Bronchial epithelial cell (primary cell): ENCODE measurements at places on chromosomes 12 and 14.

DNA sequence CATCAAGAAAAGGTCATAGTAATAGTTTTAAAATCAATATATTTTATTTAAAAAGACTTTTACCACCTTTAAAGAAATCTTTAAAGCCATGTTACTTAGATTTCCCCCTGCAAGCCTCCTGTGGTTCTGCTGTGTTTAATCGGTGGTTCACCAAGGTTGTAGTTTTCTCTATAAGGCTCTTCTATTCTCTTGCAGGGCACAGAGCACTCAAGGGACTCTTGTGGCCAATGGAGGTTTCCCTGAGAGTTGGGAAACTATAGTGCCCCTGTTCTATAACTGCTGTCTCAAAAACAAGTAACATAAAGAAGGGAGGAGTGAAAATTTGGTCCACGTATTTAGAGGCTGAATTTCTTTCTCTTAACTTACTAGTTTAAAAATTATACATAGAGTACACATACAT is 25.0 kb downstream of the DACT1 start:
- DNase-seq = no peak

GRCh38 chr12:41932470-41932991 is 212.1 kb downstream of the GXYLT1 start:
- DNase-seq = no peak

DNA sequence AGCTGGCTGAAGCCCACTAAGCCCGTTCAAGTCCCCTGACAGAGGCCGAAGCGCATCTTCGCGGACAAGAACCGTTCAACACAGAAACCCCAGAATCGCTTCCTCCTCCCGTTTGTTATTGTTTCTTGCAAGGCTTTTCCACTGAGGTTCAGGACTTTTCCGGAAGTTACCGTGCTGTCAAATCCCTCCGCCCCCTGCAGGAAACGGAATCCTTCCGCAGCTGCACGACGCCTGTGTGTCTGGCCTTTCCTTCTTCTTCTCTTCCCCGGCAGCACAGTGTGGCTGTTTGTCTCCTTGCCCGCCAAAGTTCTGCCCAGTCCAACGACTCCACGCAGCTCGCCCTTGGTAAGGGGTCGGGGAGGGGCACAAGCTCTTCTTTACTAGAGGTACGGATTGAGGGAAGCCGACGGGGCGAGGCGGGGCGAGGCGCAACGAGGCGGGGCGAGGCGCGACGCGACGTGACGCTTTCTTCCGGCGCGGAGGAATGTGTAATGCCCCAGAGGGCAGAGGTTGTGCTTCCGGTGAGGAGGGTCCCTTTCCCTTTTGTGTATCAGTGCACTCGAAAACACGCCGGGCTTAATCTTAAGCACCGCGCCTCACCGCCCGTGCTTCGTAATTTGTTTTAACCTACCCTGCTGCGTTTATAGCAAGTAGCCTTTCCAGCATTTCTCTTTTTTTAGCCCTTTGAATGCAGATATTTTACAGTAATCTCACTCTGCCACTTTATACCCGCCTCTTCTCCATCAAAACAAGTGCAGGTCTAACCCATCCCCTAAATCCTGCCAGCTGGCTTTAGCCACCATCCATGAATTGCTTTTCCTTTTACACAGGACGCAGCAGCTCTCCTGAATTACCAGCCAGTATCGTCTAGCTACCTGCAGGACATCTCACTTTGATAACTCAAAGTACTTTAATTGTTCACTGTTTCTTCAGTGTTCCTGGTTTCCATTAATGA is at the start of gene KDM5A:
Gene KDM5A (minus strand): TSS at position 179 of the 955 bp plus-strand sequence. CDS start 229 bp downstream, outside the sequence.
- DNase-seq = peak; percentile 75

GRCh38 chr14:100416921-100417860 is 94.1 kb downstream of the SLC25A47 start:
- DNase-seq = peak; percentile 87

DNA sequence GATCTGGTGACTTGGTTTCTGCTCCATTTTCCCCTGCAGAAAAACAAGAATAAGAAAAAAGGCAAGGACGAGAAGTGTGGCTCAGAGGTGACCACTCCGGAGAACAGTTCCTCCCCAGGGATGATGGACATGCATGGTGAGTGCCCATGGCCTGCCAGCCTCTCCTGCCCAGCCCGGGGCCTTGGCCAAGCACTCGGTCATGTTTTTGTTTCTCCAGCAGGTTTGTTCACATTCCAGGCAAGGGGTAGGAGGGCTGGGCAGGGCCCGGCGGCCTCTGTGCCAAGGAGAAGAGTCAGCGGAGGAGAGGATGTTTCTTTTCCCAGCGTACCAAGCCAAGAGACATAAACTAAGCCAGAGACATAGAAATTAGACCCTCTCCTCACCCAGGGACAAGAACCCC is 13.6 kb downstream of the BCL7A start:
- peak; percentile 70 for DNase-seq

DNA sequence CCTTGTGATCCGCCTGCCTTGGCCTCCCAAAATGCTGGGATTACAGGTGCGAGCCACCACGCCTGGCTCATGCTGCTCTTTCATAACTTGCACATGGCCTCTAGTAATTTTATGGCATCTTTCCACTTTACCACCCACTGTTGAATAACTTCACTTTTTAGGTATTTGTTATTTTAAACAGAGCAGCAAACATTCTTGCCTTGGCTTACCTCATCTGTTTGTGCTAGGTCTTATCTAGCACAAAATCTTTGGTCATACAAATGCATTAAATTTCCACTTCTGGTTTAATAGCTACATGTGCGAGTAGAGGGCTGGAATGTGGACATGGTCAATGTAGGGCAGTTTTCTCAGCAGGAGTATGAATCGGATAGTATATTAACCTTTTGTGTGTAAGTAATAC is 38.8 kb upstream of the ATF7IP start:
- no peak for DNase-seq

GRCh38 chr12:106205208-106206069 is 42.4 kb downstream of the CKAP4 start:
- DNase-seq = peak; percentile 18

DNA sequence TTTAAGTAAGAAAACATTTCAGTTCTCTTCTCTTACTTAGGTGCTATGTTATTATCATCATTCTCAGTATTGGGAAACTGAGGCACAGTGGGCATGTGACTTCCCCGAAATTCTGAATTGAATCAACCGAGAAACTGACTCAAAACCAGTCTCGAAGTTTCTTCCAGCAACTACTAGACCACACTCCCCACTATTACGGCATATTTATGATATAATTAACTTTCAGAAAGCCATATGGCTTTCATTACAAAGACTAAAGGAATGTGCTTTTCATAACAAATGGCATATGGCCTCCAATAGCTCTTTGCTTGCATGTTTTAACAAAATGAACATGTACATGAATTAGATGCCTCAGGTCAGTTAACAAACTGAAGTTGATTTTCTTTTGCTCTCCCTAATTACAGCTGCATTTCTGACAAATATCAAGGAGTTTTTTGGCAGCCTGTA is 182.9 kb upstream of the SLC38A2 start:
- DNase-seq = peak; percentile 84

DNA sequence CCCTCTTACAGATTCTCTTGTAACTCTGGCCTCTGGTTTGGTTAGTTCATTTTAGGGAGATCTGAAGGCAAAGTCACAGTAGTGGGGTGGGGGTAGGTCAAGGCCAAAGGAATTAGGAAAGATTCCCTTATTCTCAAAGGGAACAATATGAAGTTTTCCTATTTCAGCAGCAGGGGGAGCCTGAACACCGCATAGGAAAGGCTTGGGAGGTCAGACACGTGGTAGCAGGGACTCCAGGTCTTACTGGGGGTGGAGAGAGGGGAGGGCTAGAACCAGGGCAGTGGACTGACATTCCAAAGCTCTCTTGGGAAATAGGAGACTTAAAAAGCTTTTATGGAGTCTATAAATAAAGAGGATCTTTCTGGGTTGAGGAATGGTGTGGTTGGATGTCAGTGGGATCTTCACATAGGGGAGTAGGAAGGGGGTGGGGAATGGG is 1.3 kb downstream of the ZC3H10 start:
- DNase-seq = peak; percentile 80

DNA sequence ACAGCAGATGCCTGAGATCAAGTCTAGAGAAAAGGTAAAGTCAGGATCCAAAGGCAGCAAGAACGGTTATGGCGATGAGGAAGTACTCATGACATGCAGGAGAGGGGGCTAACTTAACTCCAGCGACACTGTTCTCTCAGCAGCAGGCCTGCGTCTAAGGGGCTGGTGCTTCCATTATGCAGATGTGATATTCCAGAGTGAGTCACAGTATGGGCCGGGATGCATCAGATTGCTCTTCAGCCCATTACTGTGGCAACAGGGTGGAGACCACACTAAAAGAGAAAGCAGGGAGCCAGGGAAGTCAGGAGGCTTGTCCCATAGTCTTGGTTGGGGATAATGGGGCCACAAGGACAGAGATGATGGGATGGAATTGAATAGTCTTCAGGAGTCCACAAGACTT is 151.8 kb upstream of the NTF3 start:
- DNase-seq = no peak

GRCh38 chr12:76698966-76699365 is 64.9 kb upstream of the ZDHHC17 start:
- DNase-seq = no peak

GRCh38 chr12:30095511-30095910 is 311.8 kb upstream of the TMTC1 start:
- no peak for DNase-seq

- no peak for DNase-seq
Observed at GRCh38 chr12:106586803-106587684, 4.2 kb downstream of the RFX4 start.

DNA sequence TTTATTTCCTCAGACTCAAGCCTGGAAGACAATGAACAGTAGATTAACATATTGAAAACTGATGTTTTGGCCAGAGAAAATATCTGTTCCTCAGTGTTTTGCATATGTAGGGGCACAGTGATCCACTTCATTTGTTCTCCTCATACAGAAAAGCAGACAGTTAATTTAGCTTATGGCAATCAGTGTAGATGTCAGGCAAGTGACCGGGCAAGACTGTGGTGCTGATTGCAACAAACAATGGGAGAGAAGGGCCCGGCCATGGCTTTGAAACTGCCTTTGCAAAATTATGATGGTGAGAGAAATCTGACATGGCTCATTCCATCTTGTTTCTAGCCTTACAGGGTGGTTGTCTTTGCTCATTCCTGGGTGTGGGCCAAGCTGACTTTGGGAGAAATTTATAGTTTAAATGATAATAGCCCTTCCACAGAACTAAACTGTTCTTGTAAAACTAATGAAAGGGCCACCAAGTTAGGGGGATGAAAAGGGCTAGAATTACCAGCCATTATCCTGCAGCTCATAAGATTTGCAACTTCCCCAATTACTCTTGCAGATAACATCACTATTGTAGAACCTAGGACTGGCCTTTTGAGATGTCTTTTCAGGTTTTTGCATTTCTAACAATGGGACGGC is 220.3 kb downstream of the KTN1 start:
- no peak for DNase-seq

DNA sequence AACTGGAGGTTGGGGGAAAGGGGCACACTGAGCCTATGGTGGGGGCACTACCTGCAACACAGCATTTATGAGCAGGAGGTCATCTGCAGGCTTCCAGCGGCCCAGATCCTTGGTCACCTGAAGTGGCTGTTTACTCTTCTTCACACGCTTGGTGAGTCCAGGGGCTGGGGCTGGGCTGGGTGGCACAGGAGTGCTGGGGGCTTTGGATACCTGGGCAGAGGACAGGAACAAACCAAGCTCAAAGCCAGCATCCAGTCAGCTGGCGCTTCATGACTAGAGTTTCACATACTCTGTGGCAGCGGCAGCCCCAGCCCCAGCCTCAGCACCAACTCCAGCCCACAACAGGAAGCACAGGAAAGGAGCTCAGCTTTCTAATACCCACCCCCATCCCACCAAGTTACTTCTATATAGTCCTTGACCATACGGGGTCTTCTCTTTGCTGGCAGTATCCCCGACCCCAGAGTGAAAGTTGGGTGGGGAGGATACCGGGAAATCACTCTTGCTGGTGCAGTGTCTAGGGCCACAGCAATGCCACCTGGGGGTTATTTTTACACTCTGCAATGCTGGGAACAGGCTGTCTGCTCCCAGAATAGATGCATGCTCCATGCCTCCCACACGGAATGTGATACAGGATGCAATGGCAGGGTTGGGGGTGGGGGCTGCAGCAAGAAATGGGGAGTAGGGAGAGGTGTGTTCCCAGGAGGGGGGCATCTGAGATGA is 3.1 kb downstream of the MCRS1 start:
- DNase-seq = no peak

DNA sequence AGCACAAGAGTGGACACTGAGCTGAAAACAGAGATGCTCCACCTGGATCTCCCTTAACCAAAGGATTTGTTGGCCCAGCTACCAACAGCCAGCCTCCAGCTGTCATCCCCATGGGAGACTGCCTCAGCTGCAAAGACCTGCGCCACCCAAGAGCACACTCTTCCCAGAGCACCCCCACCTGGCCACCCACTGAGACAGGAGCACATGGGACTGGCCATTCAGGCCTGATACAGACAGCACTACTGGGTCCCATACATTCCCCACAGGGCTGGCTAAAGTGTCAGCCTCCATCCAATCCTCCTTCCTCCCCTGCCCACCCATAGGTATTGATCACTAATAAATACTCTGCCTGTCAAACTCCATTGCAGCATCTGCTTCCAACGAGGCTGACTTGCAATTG is 241.5 kb downstream of the BCL11B start:
- no peak for DNase-seq

DNA sequence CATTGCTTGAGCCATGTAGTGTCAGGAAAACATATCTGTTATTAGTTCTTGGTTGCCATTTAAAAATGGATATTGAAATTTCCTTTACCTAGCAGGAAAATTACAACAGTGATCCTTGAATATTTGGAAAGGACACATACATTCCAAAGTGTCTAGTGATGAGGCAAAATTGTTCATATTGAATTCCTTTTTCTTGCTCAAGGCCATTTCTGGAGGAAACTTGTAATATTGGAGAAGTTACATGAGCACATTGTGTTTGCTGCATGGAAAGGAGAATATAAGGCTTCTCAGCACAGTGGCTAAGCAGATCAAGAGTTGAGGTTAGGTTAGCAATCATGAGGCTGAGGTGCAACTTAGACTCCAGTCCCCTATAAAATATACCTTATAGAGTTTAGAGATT is 121.9 kb downstream of the PDE3A start:
- DNase-seq = no peak
